ENCODE measurements at places on chromosomes 7 and 10. TPM values are rescaled to one million over a fixed set of nuclear protein-coding genes. Genes with fewer than 3 reads are reported as not detected.

The ACTL6B gene
- not detected for total RNA-seq

The SEPHS1 gene
- total RNA-seq = 42.5 TPM

The C10orf90 gene
- total RNA-seq = not detected

The MUC3A gene
- not detected for total RNA-seq

- DNase-seq = no peak
Measured at GRCh38 chr10:24434961-24435360, 226.0 kb downstream of the KIAA1217 start.

DNA sequence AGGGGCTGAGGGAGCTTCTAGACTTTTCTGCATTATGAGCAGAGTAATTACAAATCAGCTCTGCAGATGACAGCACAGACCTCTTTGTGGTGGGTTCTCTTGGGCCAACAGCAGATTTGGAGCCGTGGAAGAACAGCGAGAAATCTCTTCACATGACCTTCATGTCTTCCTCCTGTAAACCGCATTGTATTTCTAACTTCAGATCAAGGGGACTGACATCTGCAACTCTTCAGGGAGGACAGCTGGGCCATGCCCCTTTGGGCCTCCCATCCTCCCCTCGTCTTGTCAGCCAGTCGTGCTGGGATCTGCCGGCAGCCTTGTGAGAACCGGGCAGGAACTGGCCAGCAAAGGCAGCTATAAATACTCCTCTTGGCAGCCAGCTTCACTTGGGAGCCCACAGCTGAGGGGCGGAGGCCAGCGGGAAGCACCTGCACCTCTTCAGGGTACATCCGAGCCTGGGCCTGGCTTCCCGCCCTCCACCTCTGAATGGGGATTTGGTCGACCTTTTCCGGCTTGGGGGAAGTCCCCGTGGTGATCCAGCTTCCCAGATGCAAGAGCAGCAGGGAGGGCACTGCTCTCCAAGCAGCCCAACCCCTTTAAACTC lies 54.7 kb downstream of the STEAP1B start:
- DNase-seq = peak; percentile 100

Data from dermis blood vessel endothelial cell (primary cell).